ENCODE measurements at places on chromosomes 4 and X.

- no peak for DNase-seq
These were observed 19.0 kb downstream of the HADH start for GRCh38 chr4:108008721-108009120.

DNA sequence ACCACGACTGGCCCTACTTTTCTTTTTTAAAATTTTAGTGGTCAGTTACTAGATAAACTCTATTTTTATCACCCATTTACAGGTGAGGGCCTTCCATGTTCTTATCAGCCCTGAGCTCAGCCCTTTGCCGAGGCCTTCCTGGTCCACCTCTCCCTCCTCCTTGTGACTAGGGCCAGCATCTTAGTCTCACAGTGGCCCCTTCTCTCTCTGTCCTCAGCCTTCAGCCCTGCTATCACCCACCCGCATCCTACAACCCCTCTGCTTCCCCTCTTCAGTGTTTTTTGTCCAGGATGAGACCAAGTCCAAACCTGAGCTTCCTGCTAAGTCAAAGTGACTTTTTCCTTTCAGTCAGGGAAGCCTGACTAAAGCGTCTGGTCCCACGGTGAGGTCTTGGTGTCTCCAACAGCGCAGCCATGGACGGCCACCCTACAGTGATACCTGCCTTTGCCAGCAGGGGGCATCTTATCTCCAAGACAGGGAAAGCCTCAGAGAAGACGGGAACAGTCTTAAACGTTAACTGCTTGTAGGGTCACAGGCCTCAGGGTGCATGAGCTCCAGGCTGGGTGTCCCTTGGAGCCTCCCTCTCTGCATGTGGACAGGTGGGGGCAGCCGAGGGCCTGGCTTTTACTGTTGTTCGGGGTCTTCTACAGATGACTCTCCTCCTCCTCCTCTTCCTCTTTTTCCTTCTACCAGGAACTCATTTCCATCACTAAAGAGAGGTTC is 11.7 kb upstream of the GAGE10 start:
- peak; percentile 66 for DNase-seq

- DNase-seq, result no peak
These were observed 4.0 kb downstream of the EFNB1 start for GRCh38 chrX:68832516-68833447.

DNA sequence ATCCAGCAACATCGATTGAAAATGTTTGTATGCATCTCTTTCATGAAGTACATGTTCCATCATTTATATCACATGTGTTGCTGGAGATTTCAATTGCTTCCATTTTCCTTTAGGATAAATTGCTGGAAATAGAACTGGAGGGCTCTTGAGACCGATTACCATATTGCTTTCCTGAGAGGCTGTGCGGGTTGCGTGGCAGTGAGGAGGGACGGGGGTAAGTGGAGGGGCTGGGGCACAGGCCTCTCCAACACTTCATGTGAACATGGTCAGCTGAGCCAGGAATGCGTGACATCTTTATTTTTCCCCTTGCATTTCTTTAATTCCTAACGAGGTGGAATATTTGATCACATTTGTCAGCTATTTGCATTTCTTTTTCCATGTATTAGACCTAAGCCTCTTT is 144.6 kb downstream of the TBL1X start:
- DNase-seq, result no peak

- DNase-seq, result peak; percentile 71
These were observed at the start of gene STK26 for GRCh38 chrX:132022967-132023895. STK26 (plus strand) TSS chrX:132023302; CDS start chrX:132023618, 316 bp downstream.

DNA sequence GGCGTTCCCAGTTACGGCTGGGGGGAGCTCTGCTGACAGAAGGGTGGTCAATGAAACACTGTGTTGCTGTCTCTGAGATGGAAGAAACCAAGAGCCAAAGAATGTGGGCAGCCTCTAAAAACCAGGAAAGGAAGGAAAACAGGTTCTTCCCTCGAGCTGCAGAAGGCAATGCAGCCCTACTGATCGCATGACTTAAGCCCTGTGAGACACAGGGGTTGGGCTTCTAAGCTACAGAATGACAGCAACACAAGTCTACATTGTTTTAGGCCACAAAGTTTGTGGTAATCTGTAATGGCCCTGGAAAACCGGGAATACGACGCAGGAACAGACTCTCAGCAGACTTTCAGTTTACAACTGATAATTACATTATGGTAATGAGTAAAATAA is 38.2 kb upstream of the MTNR1A start:
- no peak for DNase-seq

GRCh38 chr4:6694177-6694901 is 661 bp downstream of the S100P start:
- DNase-seq, result no peak

DNA sequence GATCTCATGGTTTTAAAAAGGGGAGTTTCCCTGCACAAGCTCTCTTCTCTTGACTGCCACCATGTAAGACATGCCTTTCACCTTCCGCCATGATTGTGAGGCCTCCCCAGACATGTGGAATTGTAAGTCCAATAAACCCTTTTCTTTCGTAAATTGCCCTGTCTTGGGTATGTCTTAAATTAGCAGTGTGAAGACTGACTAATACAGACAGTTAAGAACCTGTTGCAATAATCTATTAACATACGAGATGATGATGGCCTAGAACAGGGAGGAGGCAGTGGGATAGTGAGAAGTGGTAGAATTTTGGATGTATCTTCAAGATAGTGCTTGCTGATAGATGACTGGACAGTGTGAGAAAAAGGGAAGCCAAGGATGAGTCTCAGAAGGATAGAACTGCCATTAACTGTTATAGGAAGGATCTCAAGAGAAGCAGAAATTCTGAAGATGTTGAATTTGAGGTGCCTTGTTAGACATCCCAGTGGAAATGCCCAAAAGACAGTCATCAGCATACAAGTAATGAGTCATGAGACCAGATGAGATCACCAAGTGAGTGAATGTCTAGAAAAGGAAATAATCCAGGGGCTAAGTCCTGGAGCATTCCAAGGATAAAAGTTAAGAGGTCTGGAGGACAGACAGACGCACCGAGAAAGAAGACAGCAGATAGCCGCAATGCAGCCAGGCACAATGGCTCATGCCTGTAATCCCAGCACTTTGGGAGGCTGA is 38.8 kb upstream of the UGDH start:
- DNase-seq, result no peak

DNA sequence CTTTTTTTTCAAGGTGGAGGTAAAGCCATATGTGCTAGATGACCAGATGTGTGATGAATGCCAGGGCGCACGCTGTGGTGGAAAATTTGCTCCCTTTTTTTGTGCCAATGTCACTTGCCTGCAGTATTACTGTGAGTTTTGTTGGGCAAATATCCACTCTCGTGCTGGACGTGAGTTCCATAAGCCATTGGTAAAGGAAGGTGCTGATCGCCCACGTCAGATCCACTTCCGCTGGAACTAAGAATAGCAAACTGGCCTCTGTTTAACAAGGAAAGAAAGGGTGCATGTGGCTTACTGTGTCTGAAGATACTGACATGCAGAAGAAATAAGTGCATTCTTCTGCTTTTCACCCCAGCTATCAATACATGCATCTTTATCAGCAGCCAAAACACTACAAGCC is 63.9 kb downstream of the CPEB2 start:
- DNase-seq, result no peak

DNA sequence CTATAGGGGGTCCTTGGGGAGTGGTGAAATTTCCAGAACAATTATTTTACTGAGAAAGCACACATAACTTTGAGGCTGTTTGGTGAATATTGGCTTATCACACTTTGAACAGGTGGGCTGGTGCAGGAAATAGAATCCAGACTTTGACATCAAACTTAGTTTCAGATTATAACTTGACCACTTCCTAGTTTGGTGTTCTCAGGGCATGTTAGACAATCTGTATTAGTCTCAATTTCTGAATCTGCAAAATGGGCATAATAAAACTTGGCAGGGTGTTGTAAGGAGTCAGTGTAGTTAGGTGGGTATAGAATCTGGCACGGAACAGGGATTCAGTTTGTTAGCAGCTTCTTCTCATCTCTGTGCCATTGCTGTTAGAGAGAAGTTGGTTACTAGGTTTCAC is 43.3 kb upstream of the MBNL3 start:
- DNase-seq, result no peak

GRCh38 chr4:153152501-153153338 is 51.5 kb upstream of the TRIM2 start:
- DNase-seq, result peak; percentile 95

- DNase-seq, result no peak
These were observed 296.1 kb upstream of the ANKRD50 start for GRCh38 chr4:125008676-125009075.

DNA sequence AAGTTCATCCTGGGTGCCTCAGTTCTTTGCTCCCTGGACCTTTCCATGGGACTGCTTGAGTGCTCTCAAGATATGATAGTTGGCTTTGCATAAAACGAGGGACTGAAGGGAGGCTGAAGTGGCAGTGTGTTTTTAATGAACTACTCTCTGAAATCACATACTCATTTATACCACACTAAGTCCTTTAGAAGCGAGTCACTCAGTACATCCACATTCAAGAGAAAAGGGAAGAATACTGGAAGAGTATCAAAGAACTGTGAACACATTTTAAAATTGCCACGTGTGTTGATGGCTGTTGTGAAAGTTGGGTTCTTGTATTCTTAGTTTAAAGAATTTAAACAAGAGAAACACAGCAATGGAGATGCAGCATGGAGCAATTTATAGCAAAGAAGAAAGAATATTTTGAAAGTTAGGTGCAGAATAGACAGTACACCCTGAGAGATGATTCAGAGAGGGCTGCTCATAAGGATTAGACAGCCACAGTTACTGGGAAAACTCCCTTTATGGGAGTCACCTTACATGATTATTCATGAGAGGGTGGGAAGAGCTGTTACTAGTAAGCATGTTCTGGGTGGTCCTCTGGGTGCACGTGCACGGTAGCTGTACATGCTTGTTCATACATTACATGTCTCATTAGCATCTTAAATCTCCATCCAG is 380.7 kb downstream of the ADGRL3 start:
- DNase-seq, result no peak

GRCh38 chr4:84224522-84224921 is 274.6 kb downstream of the NKX6-1 start:
- DNase-seq, result no peak

DNA sequence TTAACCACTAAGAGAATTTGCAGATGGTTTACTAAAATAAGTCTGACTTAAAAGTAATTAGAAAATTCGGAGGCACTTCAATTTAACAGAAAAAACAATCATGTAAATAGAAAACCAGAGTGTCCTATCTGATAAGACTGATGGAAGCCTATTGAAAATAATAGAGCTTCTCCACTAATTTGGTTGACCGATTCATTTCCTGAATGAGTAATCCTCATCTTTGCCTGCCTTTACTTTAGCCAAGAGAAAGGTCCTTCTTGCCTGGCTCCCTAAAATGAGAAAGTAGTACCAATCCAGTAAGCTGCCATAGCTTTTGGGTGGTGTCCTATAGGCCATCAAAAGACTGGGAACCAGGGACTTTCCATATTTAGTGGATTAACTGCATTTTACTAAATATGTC is 48.4 kb downstream of the KCNIP4 start:
- no peak for DNase-seq

- DNase-seq, result no peak
These were observed 12.3 kb downstream of the GPC4 start for GRCh38 chrX:133402830-133403625.

DNA sequence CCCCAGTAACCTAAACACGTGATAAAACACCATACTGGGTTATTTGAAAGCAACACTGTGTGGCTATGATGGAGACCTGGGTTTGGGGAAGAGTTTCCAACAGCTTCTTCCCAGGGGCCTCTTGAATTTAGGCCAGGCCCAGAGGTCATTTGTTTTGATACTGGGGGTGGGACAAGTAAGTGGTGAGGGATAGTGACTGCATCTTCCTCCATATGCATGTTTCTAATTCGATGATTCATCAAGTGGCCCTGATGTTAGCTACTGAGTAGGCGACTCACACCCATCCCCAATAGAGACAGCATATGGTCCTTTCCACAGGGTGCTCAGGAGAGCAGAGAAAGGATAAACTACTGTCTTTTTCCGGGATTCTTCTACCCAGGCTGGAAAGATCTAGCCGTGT is 2.7 kb downstream of the NDP start:
- no peak for DNase-seq

- peak; percentile 35 for DNase-seq
These were observed 13.0 kb upstream of the TMEM156 start for GRCh38 chr4:39044956-39045826.

GRCh38 chr4:77155631-77156452 is 1.2 kb upstream of the CCNG2 start:
- no peak for DNase-seq

- DNase-seq, result no peak
These were observed 223.8 kb upstream of the BOD1L1 start for GRCh38 chr4:13851085-13851940.

Measured in WERI-Rb-1 (cell line).